ENCODE measurements at places on chromosomes 4 and X.

DNA sequence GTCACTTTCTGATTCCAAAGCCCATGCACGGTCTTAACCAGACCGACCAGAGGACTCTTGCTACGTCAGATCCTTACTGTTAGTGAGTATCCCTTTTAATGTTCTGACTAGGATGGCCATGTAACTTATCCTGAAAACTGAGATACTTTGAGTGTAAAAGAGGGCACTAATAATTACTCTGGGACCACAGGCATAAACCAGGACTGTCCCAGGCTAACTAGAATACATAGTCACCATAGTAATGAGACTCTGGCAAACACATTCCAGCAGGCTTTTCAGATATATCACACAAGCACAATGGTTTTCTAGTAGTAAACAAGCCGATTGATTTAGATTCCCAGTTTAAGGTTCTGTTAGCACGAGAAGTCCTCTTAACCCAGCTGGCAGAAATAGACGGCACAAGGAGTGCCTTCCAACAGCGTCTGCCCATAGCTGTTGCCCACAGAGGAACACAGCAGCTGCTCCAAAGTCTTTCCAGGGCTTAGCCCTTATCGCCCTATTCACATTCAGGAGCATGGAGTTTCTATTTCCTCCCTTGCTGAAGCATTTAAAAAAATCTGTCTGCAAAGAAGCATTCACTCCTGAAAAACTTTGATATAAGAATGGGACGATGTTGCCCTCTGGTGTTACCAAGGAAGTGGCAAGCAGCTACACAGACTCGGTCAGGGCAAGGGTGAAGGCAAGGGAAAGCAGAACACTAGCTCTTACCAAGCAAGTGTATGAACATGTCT lies 92.4 kb downstream of the CXCL13 start:
- DNase-seq, result peak; percentile 9

DNA sequence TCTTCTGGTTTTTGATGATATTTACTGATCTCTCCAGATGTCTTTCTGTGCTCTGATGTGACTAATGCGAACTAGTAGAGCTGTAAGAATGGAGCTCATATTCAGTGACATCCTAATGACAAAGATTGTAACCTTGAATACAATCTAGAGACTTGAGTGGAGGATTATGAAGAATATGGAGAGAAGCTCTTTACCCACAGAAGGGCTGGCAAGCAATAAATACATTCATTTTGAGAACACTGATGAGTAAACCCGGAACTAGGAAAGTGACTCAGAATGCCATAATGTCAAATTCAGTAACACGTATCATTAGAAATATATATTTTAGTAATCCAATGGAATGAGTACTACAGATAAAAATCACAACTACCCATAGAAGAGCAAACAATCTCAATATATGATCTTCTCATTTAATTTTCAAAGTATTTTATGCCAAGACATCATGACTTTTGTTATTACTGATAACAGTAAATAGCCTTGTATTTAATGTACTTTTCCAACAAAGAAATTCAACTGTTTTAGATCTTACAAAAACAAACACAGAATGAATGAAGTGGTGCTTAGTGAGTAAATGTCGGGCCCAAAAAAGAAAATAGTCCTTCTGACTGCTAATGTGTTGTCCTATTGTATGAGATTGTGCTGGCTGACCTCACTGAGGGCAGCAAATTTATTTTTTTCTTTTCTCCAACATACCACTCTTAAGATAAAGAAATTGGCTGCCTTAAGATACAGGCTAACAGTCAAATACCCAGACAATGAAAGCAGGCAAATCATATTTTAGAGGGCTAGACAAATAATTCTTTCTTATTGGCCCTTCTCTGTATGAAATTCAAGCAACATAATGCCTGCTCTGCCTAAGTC lies 49.2 kb upstream of the HDAC8 start:
- DNase-seq, result no peak

DNA sequence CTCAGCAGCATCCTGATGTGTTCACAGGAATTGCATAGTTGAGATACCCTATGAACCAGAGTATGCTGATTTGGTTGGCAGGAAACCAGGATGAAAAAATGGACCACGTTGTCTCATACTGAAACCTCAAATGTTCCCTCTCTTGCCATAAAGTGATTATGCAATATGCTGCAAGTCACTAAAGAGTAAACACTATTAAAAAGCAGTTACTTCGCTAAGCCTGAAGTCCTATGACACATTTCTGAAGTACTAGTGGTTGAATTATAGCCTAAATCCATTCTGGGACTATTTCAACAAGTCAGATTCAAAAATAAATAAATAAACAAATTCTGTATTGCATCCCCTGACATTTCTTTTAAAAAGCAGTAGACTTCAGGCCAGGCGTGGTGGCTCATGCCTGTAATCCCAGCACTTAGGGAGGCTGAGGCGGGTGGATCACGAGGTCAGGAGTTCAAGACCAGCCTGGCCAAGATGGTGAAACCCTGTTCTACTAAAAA lies 106.0 kb upstream of the NAP1L5 start:
- no peak for DNase-seq

DNA sequence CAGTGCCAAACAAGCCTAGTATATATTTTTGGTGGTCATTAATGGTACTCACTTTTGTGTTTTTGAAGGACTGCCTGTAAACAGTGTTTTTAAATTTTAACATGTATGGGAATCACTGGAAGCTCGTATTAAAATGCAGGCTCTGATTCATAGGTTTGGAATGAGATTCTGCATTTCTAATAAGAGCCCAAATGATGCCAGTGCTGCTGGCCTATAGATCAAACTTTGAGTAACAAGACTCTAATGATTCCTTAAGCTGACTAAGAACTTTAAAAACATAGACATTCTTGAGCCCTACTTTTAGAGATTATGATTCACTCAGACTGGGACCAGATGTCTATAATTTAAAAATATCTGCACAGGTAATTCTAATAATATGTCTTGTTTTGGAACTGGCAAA lies 823.2 kb upstream of the LCORL start:
- DNase-seq, result no peak

DNA sequence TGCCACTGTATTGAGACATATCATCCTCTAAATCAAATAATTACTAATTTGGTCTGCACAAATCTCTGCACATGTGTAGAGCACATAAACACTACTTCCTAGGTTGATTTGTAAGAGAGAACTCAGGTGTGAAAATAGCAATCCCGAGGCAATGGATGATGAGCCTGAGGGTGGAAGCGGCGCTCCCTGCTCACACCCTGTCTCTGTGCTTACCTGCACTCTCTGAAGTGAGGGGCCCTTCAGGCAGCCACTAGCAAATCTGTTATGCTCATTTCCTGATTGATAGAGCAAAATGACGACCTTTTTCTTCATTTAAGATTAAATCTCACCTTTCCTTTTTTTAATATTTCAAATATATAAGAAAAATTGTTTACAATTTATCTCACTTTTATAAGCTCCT lies 1995.7 kb upstream of the AGA start:
- DNase-seq, result no peak

DNA sequence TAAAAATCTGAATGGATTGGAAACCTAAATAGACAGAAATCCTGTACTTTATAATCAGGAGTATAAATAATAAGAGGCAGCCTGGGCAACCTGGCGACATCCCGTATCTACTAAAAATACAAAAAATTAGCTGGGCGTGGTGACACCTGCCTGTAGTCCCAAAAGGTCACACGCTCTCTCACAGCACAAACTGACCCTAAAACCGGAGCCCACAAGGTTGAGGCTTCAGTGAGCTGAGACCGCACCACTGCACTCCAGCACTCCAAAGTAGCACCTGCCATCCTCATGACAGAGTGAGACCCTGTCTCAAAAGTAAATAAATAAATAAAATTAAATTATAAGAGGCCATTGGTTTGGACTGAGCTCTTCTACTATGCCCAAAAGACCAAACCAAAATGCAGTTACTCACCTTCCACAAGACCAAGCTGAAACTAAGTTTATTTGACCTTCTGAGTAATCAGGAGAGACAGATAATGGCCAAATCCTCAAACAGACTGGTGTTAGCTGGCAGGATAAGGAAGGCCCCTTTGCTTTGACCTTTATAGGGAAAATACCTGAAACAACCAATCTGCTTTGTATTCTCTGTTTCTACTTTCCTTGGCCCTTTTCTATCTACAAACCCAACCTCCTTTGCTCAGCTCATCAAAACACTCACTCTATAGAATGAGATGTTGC lies 3.2 kb upstream of the GRSF1 start:
- DNase-seq, result no peak

DNA sequence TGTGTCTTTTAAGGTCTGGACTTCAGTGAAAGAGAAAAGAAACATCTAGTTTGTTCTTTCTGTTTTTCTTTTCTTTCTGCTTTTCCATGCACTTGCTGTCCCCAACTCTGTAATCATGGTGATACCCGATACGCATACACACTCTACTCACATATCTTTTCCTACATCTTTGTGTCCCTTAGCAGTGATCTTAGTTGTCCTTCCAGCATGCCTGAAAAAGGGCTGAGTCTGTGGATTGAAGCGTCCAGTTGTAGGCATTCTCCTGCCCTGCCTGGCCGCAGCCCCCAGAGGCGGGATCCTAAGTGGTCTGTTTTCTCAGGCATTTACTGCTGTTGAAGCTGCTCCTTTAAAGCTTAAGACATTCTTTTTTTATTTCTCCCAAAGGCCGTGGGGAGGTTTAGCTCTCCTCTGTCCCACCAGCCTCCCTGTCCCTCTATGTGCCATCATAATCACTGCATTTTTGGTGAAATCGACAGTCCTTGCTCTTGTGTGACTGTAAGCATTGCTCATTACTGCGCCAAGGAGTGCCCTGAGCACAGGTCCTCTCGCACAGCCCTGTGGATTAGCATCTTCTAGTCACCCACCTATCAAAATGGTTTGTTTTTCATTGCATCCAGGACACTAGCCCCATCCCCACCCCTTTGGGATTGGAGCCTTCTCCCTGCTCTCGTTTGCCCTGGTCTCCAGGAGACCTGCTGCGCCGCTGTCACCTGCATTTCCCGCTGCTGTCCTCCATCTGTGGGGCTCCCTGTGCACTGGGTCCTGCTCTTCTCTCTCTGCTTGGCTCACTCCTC lies 4.4 kb downstream of the RGS12 start:
- DNase-seq, result no peak

- DNase-seq, result no peak
Measured at GRCh38 chrX:22699581-22700091, 300.1 kb upstream of the DDX53 start.

GRCh38 chr4:141524116-141524515 lies 112.3 kb upstream of the IL15 start:
- no peak for DNase-seq

- DNase-seq, result no peak
Measured at GRCh38 chr4:142100941-142101340, 464.6 kb downstream of the IL15 start.

- DNase-seq, result no peak
Measured at GRCh38 chr4:169253904-169254303, 16.9 kb downstream of the SH3RF1 start.

DNA sequence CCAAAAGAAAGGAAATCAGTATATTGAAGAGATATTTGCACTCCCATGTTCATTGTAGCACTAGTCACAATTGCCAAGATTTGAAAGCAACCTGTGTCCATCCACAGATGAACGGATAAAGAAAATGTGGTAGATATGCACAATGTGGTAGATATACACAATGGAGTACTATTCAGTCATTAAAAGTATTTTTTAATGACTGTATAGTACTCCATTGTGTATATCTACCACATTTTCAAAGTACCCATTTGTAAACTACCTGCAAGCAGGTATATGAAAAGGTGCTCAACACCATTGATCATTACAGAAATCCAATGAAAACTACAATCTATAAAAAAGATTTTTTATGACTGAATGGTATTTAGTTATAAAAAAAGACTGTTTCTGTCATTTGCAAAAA lies 200.4 kb downstream of the UNC5C start:
- no peak for DNase-seq

DNA sequence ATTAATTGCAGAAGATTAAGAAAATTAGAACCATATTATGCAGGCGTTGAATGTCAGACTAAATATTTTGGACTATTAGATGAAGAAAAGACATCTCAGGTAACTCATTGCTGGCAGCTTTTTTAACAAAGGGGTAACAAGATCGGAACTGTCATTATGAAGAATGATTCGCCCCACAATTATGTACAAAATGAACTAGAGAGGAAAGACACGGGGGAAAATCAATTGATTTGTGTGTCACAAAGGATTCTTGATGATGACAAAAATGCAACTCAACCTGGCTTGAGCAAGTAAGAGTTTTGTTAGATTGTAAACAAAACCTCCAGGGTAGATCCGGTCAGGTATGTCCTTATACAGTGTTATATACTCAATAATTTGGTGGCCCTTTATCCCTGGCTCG lies 12.5 kb upstream of the DCLK2 start:
- DNase-seq, result no peak

GRCh38 chr4:108399610-108400265 lies 220.6 kb upstream of the RPL34 start:
- no peak for DNase-seq

GRCh38 chrX:131271274-131271673 lies 17.8 kb downstream of the IGSF1 start:
- DNase-seq, result no peak

DNA sequence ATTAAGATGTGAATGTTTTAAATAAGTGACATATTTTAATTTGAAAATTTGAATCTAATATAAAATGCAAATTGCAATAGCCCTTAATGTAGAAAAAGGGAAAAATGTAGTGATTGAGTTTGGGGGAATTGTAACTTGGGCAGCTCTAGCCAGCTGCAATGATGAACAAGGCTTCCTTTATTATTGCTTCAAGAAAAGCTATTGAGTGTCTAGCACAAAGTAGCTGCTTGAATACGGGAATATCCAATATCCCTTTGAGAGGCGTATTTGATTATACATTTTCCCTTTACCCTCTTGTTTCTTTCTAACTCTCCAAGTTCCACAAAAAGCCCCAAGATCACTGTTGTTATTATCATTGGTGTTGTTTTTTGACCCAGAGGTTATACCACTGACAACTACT lies 21.8 kb downstream of the IL1RAPL1 start:
- no peak for DNase-seq

- no peak for DNase-seq
Measured at GRCh38 chr4:47640911-47641310, 155.8 kb downstream of the ATP10D start.
